ENCODE measurements at places on chromosomes 7 and 10. TPM values are rescaled to one million over a fixed set of nuclear protein-coding genes. Genes with fewer than 3 reads are reported as not detected.

Gene GET4
- total RNA-seq: 18.4 TPM

Gene ZNF117
- total RNA-seq: 5.7 TPM

Gene EPC1
- total RNA-seq: 33.9 TPM

Gene AGAP4
- 13.1 TPM for total RNA-seq

Gene GRM8
- total RNA-seq: 0.93 TPM

Gene ADAP1
- 106 TPM for total RNA-seq

Gene MBL2
- not detected for total RNA-seq

All from gastroesophageal sphincter (tissue), 4 donors.